NCI-H187 (cell line): ENCODE measurements at places on chromosomes 6 and 20.

GRCh38 chr6:149931501-149931900, 8.6 kb upstream of the RAET1G start:
- no peak for DNase-seq

- DNase-seq = no peak
Measured at GRCh38 chr6:114878091-114878490, 535.3 kb upstream of the HS3ST5 start.

DNA sequence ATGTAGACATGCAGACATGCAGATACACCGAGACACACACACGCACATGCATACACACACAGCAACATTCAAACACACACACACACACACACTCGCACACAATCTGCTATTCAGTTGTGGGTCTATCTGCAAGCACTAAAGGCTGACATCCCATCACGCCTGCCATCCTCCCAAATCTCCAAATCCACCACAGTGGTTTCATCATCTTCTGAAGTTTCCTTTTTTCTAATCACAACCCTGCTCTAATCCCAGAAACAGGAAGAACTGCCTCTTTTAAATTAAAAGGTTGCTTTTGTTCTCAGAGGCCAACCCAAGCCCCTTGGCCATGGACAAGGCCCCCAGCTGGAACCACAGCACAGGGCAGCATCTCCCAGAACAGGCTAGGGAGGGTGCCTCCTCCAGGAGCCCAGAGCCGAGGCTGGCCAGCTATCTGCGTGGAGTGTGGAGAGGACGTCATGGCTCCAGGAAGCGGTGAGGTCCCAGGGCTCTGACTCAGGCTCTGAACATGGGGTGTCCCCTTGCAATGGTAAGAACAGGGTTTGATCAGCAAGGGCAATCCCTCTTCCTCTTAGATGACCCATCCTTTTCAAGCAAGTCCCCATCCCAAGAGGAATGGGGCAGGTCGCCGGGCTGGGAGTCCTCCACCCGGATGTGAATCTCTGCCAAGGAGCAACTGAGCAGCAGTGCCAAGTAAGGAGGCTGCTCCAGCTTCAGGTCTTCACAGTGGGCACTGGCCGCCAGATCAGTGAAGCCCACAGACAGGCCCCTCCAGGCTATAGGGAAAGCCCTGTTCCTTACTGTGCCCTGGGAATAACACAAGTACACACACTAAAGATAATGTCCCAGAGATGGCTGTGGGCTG, 14.7 kb downstream of the FOXF2 start:
- DNase-seq = no peak

DNA sequence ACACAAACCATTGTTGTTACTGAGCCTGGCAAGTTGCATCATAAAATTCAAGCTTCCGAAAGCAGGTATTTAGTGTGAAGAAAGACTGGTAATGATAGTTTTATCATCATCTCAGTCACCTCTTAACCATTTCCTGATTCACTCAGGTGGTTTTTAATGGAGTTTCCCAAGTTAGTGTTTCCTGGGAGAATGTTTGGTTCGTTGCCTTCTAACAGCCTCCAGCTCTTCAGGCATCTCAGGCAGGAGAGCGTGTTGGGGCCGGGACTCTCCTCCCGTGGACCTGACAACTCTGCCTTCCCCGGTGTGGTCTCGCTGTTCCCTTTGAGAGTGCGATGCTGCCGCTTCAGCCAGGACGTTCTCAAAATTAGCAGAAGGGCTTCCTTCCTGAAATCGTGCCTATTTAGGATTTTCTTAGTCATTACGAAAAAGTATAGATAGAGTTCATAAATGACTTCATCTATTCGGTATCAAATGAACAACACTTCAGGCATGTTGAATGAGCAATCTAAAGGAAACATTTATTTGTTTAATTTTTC, 105.0 kb upstream of the QKI start:
- DNase-seq = no peak

- no peak for DNase-seq
Measured at GRCh38 chr6:61755739-61756138, 530.3 kb downstream of the KHDRBS2 start.

DNA sequence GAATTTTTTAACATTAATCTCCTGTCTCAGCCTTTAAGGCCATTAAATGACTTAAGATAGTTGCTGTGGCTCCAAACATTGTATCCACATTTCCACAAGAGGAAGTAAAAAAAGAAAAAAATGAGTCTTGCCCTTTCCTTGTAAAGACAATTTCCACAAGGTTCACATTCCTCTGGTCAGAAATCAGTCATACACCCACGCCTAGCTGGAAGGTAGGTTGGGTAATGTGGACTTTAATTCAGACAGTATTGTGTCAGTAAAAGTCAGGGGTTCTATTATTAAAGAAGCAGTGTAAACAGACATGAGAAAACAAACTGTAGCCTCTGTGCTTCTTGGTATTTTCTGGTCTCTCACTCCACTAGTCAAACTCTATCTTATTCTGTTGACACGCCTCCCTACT, 682.0 kb downstream of the GRIK2 start:
- no peak for DNase-seq

- no peak for DNase-seq
Measured at GRCh38 chr20:64110411-64111068, 3.2 kb upstream of the NPBWR2 start.

DNA sequence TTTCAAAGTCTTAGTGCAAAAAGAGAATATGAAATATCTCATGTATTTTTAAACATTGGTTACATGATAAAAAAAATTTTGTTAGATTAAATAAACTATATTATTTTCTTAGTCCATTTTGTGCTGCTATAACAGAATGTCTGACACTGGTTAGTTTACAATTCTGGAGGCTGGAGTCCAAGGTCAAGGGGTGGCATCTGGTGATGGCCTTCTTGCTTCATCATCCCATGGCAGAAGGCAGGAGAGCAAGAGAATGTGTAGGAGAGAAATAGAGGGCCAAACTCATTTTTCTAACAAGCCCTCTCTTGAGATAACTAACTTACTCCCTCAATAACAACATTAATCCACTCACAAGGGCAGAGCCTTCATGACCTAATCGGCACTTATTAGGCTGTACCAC, 11.5 kb upstream of the MCUR1 start:
- no peak for DNase-seq

DNA sequence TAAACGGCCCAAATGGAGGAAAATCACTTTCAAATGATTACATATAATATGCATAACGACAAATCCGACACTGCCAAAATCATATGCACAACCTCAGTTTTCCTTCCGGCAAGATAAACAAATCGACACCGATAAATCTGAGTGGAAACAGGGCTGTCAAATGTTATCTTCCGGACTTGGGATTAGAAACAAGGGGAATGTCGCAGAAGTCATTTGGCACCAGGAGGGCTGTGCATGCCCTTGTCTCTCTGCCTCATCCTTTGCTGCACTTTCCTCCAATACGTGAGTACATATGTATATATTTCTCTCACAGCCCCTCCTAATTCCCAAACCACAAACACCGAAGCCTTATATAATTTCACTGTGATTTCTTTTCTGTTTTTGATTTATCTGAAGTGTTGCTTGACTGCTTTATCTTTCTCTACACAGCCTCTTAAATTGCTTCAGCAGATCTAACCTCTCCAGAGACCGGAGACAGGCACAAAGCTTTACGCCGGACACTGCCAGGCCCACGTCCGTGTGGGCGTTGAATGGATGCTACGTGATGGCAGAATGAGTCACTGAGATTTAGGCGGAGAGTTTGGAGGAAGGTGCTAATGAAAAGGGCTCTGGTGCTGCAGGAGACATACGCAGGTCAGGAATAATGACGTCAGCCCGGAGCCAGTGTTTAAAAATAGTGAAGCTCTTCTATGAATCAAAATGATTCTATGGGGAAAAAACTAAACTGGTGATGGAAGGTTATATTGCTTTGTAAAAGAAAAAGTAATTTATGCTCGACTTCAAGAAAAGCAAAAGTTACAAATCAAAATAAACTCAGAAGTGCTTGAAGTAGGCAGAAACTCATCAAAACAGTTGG, 21.0 kb upstream of the PRELID3B start:
- DNase-seq = no peak

DNA sequence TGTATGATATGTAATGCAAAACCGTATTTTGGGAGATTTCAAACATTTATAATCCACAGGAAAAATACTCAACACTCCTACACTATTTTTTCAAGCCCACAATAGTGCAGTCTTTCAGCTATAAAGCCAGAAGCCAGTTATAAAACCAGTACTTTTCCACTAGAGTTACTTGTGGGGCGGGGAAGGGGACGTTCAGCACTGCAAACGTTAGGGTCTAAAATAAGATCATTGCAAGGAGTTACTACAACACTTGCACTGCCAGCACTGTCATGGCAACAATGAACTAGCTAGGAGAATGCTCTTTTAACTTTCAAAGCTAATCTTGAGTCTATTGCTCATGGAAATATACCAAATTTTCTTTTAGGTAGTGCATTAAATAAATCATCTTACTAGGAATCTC, 14.7 kb downstream of the SESN1 start:
- DNase-seq = no peak

DNA sequence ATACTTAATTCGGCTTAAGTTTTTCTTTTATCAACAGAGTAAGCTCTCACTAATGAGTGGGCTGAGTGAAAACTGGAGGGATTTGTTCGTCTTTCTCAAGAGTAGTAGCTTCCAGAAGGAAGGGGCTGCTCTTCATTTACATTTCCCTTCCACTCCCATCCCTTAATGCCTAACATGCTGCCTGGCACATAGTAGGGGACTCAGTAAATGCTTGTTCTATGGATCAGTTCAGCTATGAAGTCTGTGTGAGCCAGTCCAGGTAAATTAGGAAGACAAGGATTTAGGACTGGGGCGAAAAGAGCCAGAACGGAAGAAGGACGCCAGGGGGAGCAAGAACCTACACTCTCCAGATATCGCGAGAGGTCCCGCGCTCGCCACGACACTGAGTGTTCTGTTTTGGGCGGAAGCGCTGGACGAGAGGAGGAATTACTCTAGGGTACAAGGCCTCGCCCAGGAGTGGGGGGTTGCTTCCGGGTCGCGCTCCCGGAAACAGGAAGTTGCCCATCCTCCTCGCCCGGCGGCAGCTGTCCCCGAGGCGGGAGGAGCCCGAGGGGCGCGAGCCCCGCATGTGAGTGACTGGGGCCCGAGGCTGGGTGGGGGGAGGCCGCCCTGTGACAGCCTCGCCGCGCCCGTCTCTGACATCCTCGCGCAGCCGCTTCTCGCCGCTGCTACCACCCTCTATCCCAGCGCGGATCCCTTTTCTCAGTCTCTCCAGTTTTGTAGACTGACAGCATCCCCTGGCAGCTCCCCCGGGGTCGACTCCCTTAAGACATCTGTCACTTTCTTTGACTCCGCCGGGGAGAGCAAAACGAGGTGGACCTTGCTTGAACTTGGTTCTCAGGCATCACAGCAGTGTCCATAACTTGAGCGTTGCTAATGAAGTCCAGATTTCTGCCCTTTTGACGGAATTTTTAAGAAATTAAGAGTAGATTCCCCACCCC, at the start of gene C6orf89:
Gene C6orf89 (plus strand): TSS at position 492 of the 941 bp plus-strand sequence. CDS start 13,493 bp downstream, outside the sequence.
- peak; percentile 89 for DNase-seq

DNA sequence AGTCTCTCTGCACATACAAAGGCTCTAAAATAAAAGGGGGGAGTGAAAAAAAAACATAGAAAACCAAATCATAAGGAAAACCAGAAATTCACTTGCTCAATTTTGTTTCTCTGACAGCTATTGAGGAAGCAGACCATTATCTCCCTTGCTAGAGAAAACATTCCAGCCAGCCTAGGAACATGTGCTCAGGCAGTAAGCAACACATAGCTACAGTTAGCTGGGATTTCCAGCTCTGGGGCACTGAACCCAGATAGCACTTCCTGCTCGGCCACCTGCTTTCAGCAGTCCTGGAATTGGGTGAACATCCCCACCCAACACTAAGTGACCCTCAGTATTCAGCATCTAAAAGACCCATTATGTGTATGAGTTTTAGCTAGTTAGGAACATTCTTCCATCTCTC, 61.3 kb downstream of the TNFRSF21 start:
- DNase-seq = no peak

DNA sequence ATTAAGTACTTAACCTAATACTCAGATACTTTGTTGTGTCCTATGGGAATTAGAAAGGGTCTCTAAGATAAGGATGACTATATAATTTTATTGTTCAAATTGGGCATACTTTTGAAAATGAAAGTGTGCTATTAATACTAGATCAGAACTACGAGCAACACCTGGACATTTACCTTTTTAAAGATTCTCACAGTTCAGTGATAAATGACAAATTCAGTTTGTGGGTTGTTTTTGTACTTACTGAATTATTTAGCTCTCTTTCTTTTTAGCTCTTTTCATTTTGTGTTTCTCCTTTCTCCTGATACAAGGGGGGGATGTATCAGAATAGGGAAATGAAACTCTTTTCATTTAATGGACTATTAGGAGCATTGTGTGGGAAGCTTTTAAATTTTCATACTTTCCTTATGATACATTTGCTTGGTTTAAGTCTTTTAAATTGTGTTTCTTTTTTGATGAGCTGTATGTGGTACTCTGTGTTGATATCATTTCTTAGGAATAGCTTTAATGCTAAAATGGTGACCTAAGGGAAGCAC, 47.5 kb downstream of the PHF3 start:
- no peak for DNase-seq

DNA sequence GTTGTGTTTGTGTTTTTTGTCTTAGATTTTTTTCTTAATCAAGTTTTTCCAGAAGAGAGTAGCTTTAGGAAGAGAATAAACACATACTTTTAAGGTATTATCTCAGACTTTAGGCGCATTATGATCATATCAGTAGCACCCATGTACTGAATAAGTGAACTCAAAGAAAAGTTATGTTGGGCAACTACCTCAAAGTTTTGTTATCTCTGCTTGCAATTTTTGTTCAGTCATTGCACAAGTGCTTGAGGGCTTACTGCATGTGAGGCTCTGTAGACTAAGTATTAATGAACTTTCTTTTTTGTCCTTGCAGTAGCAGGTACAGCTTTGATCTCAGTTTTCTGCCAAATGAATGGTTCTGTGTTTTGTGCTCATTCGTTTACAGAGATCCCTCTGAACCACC, 189.0 kb downstream of the SLC16A10 start:
- no peak for DNase-seq

GRCh38 chr6:7920425-7920824, 9.8 kb upstream of the TXNDC5 start:
- DNase-seq = no peak

- no peak for DNase-seq
Measured at GRCh38 chr20:41133709-41134361, 3.5 kb upstream of the PLCG1 start.

DNA sequence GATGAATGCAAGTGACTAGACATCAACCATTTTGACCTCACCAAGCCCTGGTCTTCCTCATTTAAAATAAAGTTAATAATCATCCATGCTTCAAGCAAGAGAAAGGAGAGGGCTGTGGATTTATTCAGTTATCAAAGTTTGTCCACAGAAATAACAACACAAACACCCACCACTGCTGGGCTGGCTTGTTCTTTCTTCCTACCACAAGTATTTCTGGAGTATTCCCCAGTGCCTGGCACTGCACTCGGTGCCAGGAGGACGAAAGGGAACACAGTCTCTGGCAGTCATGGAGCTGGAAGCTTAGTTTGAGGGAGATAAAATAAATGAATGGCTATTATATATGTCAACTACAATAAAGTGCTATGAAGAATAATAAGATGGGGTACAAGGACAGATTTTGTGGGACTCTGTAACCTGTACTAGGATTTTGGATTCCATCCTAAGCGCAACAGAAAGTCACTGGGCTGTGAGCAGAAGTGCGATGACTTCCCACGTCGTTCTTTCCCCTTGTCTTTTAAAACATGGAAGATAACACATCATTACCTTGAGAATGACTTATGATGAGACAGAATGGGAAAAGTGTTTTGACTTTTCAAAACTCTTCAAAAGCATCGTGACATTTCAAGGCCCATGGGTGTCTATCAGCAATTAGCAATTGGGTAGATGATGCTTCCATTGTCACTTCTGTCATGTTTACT, 74.5 kb upstream of the TRAF3IP2 start:
- DNase-seq = no peak
